Kasumi-1 (cell line): ENCODE measurements at places on chromosomes 5 and 9.

DNA sequence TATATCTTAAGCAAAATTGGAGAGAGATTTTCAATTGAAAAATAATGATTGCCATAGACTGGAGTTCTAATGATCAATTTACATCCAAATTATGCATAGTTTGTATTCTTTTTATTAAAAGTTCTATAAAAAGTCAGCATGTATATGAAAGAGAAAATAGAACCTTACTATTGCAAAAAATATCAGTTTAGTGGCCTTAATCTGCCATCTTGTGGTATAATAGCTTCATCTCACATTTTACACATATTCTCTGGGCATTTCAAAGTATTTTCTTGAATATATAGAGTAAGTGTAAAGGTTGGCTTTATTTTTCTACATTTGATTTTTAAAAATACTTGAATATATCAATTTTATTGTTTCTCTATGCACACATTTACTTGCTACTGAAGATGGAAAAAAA lies 1858.6 kb upstream of the CDH9 start:
- peak; percentile 52 for DNase-seq

DNA sequence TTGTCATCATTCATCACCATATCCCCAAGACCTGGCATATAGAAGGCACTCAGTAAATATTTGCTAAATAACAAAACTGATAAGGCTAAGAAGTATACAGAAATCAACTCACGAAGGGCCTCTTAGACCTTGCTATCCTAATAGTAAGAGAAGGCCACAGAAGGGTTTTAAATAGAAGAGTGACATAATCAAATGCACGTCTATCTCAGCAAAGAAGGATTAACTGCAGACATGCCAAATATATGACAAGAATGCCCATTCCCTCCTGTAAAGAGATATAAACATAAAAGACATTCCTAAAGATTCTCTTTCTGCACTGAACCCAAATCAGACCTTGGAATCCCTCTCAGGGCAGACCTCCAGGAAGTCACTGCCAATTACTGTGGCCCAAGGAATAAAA lies 34.1 kb downstream of the ECPAS start:
- no peak for DNase-seq

DNA sequence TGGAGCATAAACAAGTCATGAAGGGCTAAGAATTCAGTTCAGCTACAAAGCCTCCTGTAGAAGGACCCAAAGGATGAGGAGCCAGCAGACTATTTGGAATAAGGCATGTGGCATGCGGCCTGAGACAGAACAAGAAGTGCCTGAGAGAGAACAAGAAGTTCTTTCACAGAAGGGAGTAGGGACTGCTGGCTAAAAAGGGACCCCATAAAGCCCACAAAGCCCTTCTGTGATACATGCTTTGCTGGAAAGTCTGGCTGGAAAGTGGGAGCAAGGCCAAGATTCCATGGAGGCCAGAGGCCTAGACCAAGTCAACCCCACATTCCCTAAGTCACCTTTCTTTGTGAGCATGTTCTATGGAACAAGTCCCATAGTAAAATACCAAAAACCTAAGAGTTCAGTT lies 35.9 kb upstream of the UBAP2 start:
- no peak for DNase-seq

DNA sequence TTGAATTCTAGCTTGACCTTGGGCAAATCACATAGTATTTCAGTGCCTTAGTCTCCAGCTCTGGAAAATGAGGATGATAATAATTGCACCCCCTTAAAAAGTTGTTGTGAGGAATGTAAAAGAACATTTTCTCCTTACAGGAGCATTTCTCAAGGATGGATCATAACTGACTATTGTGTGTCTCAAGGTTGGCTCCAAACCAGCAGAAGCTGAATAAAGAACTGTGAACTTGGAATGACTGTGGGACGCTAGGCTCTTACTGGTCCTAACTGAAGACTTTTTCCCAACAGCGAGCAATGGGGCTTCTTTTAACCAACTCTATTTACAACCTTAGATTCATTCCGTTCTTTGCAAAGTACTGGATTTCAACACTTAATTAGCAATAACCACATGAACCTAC lies 26.2 kb upstream of the GLRX start:
- no peak for DNase-seq

DNA sequence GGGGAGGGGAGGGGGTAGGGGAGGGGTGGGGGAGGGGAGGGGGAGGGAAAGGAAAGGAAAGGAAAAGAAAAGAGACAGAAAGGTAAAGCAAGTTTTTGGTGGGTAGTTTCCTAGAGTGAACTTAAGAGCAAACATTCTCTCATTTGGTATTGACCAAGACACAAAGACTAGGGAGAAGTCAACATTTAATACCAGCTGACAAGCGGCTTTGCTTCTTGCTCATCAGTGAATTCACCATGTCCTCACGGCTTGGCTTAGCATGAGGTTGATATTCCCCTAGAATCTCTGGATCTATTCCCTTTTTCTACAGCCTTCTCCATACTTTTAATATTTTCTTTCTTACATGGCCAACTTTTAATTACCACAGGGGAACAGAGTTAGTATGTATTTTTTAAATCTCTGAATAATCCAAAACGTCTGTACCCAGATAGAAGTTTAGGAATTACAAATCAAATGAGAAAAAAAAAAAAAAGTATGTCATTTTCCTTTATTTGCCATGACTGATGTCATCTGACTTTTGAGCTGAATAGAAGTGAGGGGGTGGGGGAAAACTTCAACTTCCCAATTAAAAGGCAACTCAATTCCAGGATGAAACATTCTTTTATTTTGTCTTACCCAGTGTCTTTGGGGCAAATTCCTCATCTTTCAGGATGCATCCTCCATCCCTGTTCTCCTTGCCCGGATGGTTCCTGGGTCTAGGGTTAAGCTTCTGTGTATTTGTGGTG lies 40.1 kb upstream of the GLIS3 start:
- no peak for DNase-seq

DNA sequence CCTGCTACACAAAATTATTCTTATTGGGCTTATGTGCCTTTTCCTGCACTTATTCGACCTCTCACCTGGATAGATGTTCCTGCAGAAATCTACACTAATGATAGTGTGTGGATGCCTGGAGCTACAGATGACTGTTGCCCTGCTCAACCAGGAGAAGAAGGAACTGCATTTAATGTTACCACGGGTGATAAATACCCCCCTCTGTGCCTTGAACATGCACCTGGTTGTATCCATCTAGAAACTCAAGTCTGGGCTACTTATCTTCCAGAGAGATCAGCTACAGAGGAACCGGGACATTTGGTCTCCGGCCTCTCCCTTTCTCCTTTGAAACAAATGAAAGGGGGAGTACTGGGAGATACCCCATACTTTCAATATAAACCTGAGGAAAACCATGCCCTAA lies 54.5 kb downstream of the SH3PXD2B start:
- DNase-seq, result no peak

DNA sequence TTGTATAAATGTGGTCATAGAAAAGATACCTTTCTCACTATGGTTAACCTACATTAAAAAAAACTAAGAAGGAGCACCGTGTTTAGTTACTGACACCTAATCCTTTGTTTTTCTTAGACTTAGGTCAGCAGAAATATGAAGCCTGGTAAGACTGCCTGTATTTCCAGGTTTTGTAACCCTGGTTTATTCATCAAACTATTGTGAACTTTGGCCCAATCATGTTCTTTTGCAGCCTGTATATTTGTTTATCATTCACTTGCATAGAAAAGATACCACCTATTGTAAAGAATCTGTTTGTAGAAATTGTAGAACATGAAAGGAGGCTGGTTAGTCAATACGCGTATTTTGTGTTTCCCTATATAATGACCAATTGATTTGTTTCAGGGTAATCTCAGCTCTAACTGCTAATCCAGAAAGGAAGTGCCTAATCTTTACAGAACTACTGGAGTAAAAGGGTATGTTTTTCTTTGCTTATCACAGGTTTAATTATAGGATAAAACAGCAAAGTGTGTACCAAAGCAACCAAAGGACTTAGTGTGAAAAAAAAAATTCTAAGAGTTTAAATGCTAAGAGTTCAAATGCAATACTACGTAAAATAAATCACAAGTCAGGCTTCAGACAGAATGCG lies 103.6 kb downstream of the LURAP1L start:
- DNase-seq, result no peak

GRCh38 chr5:135063511-135064234 lies 29.6 kb upstream of the PITX1 start:
- no peak for DNase-seq

- DNase-seq, result no peak
Observed at GRCh38 chr9:136955943-136956335, 3.9 kb downstream of the LCN12 start.

GRCh38 chr9:20398536-20399338 lies 223.6 kb downstream of the MLLT3 start:
- DNase-seq, result no peak

- no peak for DNase-seq
Observed at GRCh38 chr5:112353678-112354077, 65.4 kb downstream of the EPB41L4A start.

DNA sequence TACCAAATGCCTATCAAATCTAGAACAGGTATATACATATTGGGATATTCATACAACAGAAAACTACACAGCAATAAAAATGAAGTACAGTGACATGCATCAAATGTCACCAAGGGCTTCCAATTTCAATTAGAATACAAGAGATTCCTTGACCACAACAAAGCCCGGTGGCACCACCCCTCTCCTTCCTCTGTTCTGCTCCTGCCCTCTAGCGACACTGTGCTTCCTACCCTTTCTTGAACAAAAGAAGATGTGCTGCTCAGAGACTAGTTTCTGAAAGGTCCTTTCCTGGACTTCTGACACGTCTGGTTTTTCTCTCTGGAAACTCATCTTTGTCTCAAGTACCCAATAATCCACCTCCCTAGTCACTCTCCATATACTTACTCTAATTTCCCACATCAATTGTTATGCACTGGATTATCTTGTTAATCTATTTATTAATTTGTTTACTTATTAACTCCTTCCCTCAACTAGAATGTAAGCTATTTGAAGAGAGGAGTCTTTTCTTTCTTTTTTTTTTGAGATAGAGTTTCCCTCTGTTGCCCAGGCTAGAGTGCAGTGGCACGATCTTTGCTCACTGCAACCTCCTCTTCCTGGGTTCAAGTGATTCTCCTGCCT lies 70.4 kb upstream of the CTSV start:
- peak; percentile 91 for DNase-seq

DNA sequence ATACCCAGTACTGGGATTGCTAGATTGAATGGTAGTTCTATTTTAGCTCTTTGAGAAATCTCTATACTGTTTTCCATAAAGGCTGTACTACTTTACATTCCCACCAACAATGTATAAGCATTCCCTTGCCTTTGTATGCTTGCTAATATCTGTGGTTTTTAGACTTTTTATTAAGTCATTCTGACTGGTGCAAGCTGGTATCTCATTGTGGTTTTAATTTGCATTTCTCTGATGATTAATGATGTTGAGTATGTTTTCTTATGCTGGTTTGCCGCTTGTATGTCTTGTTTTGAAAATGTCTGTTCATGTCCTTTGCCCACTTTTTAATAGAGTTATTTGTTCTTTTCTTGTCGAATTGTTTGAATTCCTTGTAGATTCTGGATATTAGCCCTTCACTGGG lies 512.7 kb upstream of the PAPPA start:
- no peak for DNase-seq

DNA sequence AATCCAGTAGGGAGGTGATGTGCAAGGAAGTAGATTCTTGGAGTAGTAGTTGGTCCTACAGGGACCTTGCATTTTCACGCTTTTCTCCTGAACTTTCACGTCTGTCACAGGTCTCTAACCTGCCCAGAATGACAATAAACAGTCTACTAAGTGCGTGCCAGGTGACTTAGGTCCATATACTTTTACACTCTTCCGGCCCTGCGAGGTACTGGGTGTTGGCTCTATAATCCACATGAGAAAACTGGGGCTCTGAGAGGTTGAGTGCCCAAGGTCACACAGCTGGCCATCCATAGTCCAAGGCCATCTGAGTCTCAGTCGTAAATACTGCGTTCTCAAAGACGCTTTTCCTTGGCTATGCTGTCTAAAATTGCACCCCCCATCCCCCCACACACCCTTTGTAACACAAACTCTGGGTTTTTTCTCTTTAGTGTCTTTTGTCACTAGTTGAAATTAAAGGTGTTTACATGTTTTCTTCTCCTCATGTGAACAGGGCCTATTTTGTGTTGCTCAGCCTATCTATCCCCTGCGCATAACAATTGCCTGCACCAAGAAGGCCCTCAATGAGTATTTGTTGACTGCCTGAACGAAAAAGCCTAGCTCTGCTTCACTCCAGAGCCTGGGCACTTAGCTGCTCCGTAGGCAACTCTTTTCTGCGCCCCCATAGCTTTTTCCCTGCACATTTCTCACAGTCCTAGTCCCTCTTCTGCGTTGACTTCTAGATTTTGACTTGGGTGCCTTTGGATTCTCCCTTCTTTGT lies 943 bp downstream of the SFXN1 start:
- DNase-seq, result no peak

GRCh38 chr5:149424371-149425315 lies 45.6 kb upstream of the IL17B start:
- DNase-seq, result no peak

- no peak for DNase-seq
Observed at GRCh38 chr5:115414406-115415142, 118.1 kb upstream of the CCDC112 start.

- DNase-seq, result no peak
Observed at GRCh38 chr5:151051931-151052608, 28.8 kb downstream of the TNIP1 start.

GRCh38 chr5:166957782-166958181 lies 1333.7 kb upstream of the WWC1 start:
- DNase-seq, result no peak

- DNase-seq, result no peak
Observed at GRCh38 chr9:128482186-128482585, 22.3 kb upstream of the GLE1 start.

DNA sequence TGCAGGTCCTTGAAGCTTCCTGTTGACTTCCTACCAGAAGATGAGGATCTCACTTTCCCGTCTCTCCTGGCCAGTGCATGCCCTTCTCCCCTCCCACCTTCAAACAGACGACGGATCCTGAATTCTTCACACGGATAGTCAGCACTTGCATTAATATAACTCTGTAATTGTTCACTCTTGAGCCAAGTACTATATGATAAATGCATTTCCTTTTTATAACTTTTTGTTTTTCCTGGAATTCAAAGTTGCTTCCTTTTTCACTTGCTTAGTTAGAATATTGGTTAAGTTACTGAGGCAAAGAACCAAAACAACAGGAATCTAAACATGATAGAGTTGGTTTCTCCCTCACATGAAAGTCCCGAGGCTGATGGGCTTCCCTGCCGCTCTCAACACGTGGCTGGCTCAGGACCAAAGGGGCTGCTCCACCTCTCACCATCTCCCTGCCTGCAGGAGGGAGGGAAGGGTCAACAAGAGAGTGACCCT lies 20.2 kb upstream of the EGFL7 start:
- no peak for DNase-seq

GRCh38 chr5:146066968-146067367 lies 38.4 kb downstream of the PLAC8L1 start:
- DNase-seq, result no peak

DNA sequence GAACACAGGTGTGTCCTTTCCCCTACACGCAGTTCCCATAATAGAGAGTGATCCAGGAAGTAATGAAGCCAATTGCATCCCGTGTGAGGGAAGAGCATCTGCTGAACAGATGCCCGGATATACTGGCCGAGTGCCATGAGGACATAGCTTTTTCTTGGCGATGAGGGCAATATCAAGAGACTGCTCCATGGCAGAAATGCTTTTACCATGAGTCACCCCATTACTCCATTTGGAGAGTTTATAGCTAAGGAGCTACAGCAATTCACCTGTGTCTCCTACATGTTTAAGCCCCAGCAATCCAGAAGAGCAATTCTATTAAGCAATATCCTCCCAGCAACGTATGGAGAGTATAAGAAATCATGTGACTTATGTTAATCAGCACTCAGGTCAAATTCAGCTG lies 222.0 kb upstream of the KLF4 start:
- no peak for DNase-seq
